ENCODE measurements at places on chromosomes 3 and 15. TPM values are rescaled to one million over a fixed set of nuclear protein-coding genes. Genes with fewer than 3 reads are reported as not detected.

Gene CSPG5
- 1.4 TPM for total RNA-seq

Gene SAMD7
- not detected for total RNA-seq

Gene GOLGA6A
- total RNA-seq, result 0.05 TPM

Gene C3orf20
- total RNA-seq, result 0.05 TPM

Gene SEMA6D
- total RNA-seq, result not detected
